ENCODE measurements at places on chromosomes 12 and 14. TPM values are rescaled to one million over a fixed set of nuclear protein-coding genes. Genes with fewer than 3 reads are reported as not detected.

The IFNG-AS1 gene
- total RNA-seq, result not detected

DNA sequence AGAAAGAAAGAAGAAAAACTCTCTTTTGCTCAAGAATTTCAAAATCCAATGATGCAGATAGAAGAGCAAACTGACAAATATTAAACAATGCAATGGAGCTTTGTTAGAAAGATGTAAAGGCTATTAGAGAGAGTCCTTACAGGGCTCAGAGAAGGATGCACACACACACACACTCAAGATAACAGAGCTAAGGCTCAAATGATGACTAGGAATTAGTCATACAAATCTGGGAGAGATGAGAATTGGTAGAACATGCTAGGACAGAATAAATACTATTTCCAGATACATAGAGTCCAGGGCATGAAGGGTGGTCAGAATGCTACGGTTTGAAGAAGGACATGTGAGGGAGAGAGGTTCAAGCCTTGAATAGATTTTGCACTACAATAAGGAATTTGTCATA is 650.1 kb upstream of the MDGA2 start:
- DNase-seq, result no peak
- no peaks in the 10 kb centered on the region for H3K4me1 ChIP-seq
- H3K36me3 ChIP-seq, result no peaks in the 10 kb centered on the region
- no peak overlapping the region for H3K27ac ChIP-seq
- H3K27me3 ChIP-seq, result no peaks in the 10 kb centered on the region

DNA sequence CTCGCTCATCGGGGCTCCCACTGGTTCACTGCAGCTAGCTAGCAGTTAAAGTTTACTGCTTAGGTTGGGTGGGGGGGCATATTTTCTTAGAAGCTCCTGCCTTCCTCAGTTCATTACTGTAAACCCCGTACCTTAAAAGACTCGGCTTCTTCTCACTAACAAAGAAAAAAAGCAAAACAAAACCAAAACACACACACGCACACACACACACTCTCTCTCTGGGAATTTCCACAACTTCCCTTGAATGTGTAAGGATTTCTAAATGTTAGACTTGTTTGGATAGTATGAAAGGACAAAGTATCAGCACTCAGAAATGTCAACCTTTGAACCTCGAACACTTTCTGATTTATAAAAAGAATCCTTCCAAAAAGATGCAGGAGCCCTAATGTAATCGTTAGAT is 927 bp downstream of the PTHLH start:
- H3K27ac ChIP-seq, result no peak overlapping the region
- no peak for DNase-seq
- H3K27me3 ChIP-seq, result peaks cover 88% of the 10 kb centered on the region

The CPNE6 gene
- total RNA-seq, result not detected

- no peaks in the 10 kb centered on the region for H3K27me3 ChIP-seq
- H3K4me1 ChIP-seq, result peaks cover 14% of the 10 kb centered on the region
- H3K36me3 ChIP-seq, result no peaks in the 10 kb centered on the region
- DNase-seq, result no peak
- H3K4me3 ChIP-seq, result no peak overlapping the region
These were observed 45.3 kb upstream of the SINHCAF start for GRCh38 chr12:31371256-31371620.

Measured in lower lobe of right lung (tissue), 2 donors.